Cortex of kidney (tissue), 1 donor: ENCODE measurements at places on chromosomes 7 and 10.

DNA sequence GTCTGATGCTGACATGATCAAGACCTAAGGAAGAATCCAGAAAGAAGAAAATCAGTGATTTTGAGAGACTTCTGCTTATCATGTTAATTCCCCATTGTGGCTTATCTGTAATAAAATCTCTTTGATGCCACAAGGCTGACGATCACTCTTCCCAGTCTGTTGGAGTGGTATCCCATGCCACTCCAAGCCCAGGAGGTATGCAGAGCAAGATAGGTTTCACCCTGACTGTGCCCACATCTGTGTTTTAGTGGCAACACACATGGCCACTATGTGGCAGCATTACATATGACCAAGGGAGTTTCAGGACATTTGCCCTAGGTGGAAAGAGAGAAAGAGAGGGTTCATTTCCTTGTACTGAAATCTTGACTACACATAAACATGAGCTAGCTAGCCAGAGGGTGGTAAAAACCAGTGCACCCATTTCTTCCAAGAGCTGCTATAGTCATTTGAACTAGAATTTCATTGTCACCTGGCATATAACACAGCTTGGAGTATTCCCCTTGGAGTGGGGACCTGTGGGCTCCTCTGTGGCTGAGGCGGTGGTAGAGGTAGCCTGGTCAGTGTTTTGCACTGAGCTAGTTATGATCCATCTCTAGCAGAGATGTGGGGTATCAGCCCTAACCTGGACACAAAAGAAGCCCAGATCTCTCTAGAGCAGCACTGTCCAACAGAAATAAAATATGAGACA is 20.8 kb downstream of the LAMB4 start:
- DNase-seq, result no peak

DNA sequence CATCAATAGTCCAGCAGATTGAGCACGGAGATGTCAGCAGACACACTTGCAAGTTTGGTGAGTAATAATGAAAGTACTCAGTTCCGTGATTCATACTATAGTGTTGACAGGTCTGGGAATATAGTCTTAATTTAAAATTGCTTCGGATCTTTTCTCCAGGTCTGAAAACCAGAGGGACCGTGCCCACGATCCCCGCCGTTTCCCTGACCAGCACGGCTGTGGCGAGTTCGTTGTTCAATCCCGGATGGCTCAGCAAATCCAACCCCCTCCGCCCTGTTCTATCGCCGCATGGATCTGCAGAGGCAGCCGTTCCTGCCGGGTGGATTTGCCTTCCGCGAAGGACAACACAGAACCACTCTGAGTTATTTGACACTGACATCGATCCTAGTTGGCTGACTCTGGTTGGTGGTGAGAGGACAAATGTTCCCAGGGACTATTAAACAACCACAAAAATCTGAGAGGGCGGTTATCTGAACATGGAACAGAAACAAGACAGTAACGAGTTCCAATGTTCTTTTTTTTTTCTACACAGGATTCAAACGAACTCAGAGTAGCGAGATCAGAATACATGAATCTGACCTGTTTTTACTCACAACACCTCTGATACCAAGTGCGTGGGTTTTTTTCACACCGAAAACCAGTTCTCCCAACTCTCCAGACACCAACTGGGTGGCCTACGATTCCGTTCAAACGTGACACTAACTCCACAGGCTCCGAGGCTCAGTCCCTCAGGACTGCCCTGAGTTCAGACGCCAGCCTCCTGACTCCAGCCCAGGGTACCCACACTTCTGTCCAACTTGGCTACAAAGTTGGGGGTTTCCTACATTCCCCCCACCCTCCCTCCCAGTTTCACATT is 52.7 kb downstream of the RBM17 start:
- DNase-seq, result no peak

DNA sequence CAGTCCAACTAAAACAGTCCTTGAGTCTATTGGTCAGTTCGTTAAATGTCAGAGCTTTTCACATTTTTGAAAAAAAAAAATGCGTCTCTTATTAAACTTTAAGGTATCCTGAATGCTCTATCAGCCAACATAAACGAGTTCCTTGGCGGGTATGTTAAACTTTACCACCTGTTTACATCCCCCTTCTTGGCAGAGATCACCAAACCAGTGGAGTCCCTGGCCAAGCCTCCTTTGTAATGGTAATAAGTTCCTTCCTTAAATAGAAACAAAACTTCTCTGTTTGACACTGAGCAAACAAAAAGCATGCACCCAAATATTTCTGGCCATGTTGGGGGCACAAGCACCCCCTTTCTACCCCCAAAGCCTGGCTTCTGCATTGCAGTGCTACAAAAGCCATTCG is 3.2 kb downstream of the TRIL start:
- no peak for DNase-seq

GRCh38 chr10:83469728-83470331 is 669.5 kb upstream of the GHITM start:
- no peak for DNase-seq

DNA sequence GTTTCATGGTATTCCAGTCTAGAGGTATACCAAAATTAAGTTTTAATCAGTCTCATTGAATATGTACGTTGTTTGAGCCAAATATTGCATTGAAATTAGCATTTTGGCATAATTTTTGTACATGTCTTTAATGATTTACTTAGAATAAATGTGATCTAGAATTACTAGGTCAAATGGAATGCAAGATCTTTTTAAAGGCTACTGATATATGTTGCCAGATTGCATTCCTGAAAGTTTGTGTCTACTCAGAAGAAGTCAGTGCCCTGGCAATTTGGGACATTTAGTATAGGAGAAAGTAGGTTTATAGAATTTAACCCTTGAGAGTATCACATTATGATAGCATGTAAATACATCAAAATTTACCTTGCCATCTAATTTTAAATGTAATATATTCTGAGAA is 32.4 kb downstream of the KMT2E start:
- no peak for DNase-seq

GRCh38 chr7:74514131-74514591 is 60.5 kb downstream of the GTF2IRD1 start:
- no peak for DNase-seq

DNA sequence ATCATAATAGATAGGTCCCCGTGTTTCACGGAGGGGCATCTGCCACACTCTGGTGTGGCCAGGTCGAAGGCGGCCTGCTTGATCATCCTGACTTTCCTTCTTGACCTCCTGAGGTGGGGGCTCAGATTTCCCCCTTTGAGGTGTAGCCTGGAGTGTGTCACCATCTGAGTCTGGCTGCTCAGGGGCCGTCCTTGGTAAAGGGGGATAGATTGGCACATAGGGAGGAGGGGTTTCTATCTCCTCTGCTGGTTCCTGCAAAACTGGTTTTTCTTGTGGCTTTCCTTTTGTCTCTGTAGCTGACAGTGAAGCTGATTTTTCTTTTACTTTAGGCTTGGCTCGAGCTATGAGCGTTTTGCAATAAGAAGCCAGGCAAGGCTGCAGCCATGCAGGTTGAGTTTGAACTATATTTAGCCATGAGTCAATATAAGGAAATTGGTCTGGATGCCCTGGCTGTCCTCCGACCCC is 7.1 kb upstream of the ZNF117 start:
- DNase-seq, result no peak

- no peak for DNase-seq
Measured at GRCh38 chr10:105538874-105539273, 897.8 kb downstream of the SORCS3 start.

DNA sequence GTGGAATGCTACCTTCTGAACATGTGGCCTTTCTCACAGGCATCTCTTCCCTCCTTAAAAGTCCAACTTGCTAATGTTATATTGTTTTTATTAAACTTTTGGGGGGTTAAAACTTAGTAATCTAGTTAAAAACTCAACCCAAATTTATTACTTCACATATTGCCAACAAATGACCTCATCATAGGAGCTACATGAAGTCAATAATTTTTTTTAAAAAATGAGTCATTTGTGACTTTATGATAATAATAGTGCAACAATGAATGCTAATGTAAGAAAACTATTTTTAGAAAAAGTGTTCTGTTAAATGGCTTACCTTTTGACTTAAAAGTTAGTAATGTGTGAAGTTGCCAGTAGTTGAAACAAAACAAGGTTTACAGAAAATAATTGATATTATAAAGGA is 325.9 kb upstream of the FZD1 start:
- DNase-seq, result no peak

- no peak for DNase-seq
Measured at GRCh38 chr10:112843623-112844022, 106.4 kb upstream of the TCF7L2 start.

GRCh38 chr7:112104120-112104519 is 102.1 kb downstream of the DOCK4 start:
- DNase-seq, result no peak

- no peak for DNase-seq
Measured at GRCh38 chr7:136016649-136017395, 39.7 kb upstream of the MTPN start.

DNA sequence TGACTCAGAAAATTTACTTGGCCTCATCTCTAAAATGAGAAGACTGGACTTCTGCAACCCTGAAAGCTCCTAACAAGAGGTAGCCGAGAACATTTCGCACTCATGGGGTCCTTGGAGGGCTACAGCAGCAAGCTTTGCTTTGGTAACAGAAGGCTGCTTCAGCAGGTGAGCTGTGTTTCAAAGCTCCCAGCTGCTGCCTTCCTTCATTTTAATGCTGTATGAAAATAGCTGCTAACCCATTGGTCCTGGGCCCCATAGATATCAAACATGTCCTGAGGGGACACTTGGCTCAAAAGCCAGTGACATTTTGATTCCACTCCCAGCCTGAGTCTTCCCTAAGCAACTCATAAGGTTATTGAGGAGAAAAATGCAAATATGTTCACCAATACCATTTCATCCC is 14.3 kb upstream of the MALSU1 start:
- no peak for DNase-seq

DNA sequence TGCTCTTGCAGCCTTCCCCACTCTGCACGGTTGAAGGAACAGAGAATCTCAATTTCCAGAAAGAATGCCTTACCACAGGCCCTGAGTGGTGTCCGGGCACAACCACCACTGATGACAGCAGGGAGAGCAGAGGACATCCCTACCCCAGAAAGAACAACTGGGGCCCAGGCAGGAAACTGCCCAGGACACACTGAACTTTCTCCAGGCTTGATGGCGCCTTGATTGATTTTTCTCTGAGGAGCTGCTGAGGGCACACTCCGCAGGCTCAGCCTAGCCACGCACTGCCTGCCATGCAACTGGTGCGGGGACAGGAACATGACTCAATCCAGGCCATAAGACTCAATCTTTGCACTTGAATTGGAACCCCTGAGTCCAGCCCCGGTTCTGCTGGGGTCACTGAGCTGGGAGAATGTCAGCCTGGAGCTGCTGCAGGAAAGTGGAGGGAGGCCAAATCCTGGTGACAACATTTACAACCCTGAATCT is 5.9 kb downstream of the AKR1B1 start:
- no peak for DNase-seq

- no peak for DNase-seq
Measured at GRCh38 chr10:79929409-79929904, 19.4 kb downstream of the SFTPD start.

DNA sequence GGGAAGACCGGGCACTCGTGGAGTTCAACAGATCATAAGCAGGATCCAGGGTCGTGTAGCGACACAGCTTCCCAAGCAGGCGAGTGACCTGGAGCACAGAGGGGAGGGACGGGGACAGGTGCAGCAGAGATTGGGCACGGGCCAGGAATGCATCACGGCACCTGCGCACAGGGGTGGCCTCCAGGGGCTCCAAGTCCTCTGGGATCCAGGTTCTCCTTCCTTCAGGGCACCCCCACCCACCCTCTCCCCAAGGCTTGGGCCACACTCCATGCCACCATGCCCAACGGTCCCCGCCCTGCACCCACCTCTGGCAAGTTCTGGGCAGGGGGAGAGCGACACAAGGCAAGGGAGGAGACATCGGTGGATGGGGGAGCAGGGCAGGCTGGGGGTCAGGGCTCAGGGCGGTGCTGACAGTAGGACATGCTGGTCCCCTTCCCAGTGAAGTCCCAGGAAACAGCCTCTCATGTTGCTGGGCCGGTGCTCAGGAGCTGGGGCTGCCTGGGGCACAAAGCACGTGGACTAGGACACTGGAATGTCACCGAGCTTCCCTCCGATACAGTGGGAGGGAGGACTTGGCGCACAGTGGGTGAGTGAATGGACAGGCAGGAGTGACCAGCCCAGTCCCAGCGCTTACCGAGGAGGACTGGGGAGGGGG is 597.3 kb downstream of the PTPRN2 start:
- no peak for DNase-seq

GRCh38 chr10:33270971-33271370 is 63.5 kb downstream of the NRP1 start:
- no peak for DNase-seq

- DNase-seq, result no peak
Measured at GRCh38 chr10:79890469-79890868, 58.4 kb downstream of the SFTPD start.

DNA sequence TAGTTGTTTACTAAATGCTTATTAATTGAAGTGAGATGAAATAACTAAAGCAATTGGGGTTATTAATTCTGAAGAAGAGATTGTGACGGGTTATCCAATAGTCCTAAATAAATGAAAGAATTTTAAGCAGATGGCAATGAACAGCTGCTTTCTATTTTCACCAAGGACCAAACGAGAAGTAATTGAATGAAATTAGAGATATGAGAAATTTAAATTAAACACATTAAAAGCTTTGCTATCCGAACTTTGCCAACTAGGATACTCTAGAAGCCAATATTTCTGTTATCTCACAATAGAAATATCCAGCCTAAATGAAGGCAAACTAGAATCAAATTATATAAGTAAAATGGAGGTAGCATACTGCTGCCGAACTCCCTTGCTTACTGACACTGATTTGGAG is 103.2 kb downstream of the GPR37 start:
- DNase-seq, result no peak

DNA sequence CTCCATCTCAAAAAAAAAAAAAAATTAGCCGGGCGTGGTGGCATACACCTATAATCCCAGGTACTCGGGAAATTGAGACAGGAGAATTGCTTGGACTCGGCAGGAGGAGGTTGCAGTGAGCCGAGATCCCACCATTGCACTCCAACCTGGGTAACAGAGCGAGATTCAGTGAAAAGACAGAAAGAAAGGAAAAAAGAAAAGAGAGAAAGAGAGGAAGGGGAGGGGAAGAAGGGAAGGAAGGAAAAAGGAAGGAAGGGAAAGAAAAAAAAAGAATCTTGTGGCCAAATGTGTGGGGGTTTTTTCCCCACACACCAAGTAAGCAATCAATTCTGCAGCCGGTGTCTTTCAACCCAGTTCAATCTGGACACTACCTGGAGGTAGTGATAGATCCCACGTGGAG is 9.0 kb upstream of the NAT16 start:
- no peak for DNase-seq

- DNase-seq, result no peak
Measured at GRCh38 chr7:99863847-99864440, 12.9 kb downstream of the OR2AE1 start.

GRCh38 chr10:128629111-128630096 is 503.2 kb upstream of the MKI67 start:
- DNase-seq, result no peak

GRCh38 chr7:32217341-32218153 is 147.3 kb upstream of the PDE1C start:
- no peak for DNase-seq
